ENCODE measurements at places on chromosomes 5 and 9.

DNA sequence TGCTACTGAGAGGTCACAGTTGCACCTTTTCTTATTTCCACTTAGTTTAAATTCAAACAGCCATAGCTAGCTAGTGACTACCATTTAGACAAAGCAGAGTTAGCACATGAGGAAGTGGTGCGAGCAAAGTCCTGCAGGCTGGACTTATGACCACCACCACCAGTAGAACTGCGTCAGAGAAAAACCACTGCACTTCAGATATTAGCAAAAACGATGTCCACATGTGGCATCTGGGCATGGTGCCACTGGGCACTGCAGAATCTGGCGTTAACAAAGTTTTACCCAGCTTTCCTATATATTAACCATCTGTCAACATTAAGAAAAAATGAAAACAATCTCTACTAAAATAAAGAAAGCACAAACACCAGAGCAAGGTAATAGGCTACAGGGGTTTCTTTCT is 80.1 kb downstream of the SPTLC1 start:
- no peak for DNase-seq

DNA sequence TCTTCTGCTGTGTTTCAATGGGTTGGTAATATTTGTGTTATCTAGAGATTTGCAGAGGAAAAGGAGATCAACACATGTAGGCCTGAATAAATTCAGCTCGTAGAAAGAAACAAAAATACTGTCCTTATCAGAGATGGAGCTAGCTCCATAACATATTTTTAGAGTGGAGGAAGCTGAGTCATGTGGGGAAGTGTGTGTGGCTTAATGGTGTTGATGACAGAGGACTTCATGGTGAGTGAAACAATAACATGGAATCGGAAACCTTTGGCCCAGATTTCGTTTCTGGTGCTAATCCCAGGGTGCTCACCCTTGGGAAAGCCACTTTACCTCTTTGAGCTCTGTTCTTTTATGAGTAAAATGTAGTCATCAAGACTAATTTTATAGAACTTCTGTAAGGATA is 825.0 kb downstream of the TLR4 start:
- DNase-seq = no peak

- DNase-seq = no peak
Observed at GRCh38 chr5:89211836-89212235, 328.9 kb upstream of the MEF2C start.

DNA sequence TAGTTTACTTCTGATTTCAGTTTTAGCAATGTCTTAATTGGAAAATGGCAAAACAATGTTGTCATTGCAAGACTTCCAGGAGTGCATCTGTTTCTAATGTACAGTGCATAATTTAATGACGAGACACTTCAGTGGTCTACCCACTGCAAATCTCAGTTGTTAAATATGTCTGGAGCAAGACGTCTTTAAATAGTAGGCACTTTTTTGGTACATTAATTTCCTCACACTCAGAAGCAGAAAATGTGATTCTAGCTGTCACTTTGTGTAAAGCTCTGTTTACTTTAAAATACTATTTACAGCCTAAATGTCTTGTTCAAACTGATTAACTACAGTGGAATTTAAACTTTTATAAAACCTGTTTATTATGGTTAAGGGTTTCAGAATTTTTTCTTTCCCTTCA is 815.5 kb downstream of the TLE1 start:
- no peak for DNase-seq

DNA sequence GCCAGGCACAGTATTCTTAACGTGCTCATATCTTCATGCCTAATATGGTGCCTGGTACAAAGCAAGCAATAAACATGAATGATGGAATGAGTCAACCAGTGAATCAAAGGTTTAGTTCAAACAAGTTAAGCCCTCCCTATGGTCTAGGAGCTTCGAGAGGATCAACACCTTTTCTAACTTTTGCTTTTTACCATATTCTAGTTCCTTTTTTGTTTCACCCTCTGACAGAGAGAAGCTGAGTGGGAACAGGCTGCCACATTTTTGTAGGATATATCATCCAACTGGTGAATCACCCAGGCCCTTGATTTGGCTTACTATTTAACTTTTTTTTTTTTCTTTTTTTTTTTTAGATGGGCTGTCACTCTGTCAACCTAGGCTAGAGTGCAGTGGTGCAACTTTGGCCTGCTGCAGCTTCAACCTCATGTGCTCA is 39.3 kb upstream of the TNC start:
- DNase-seq = no peak

GRCh38 chr5:90095292-90096060 is 314.1 kb downstream of the CETN3 start:
- DNase-seq = no peak
